Stimulated activated naive CD4-positive, alpha-beta T cell (primary cell): ENCODE measurements at places on chromosomes 2 and 18.
A peak's percentile ranks its signal among the peaks of the same experiment; 100 is the strongest.

GRCh38 chr2:28606986-28607441 lies 111.2 kb downstream of the PLB1 start:
- no peak for DNase-seq

DNA sequence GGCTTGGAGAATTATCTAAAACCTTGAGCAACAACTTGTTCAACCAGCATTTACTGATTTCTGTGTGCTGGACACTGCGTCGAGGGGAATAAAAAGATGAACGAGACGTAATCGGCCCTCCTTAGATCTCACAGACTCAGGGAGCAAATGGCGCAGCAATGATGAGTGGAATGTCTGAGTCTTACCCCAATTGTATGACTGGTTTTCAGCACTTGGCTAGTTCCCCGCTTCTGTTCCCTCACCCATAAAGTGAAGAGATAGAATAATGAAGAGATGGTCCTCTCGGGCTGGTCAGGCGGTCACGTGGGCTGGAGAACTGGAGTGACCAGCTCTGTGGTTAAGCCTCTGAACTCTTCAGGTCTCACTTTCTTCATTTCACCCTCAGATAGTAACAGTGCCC lies 17.3 kb upstream of the GATA6 start:
- DNase-seq, result no peak

- DNase-seq, result no peak
These were observed 50.8 kb downstream of the WIPF1 start for GRCh38 chr2:174546519-174547506.

GRCh38 chr2:196959734-196960338 lies 33.3 kb upstream of the PGAP1 start:
- no peak for DNase-seq

GRCh38 chr2:217916504-217917254 lies 86.1 kb downstream of the TNS1 start:
- no peak for DNase-seq

- DNase-seq, result no peak
These were observed 147.0 kb downstream of the GCA start for GRCh38 chr2:162490761-162491470.

DNA sequence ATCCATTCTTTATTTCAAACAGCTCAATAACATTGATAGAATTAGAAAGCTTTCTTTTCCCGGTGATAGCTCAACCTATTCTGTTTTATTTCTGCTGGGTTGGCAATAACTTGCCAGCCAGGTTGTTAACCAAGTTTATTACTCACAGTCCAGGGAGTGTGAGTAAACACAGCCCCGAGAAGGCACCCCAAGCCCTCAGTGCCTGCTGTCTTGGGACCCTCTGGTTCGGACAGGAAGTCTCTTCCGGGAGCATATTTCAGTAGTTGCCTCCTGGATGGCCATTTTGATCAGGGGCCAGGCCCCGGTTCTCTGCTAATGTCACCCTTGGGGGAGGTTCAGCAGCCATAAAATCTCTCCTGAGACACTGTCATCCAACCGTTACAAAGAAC lies 176.8 kb downstream of the INO80D start:
- no peak for DNase-seq

DNA sequence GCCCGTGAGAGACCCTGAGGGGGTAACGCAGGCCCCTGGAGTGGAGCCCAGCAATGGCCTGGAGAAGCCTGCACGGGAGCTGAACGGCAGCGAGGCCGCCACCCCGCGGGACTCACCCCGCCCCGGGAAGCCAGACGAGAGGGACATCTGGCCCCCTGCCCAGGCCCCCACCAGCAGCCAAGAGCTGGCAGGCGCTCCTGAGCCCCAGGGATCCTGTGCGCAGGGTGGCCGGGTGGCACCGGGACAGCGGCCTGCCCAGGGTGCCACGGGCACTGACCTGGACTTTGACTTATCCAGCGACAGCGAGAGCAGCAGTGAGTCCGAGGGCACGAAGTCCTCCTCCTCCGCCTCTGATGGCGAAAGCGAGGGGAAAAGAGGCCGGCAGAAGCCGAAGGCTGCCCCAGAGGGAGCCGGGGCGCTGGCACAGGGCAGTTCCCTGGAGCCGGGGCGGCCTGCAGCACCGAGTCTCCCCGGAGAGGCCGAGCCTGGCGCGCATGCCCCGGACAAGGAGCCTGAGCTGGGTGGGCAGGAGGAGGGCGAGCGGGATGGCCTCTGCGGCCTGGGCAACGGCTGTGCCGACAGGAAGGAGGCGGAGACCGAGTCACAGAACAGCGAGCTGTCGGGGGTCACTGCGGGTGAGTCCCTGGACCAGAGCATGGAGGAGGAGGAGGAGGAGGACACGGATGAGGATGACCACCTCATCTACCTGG lies 35.1 kb downstream of the CTDP1 start:
- no peak for DNase-seq

GRCh38 chr2:3756306-3756705 lies 52.9 kb downstream of the DCDC2C start:
- DNase-seq, result no peak

GRCh38 chr2:64439194-64439593 lies 14.8 kb upstream of the LGALSL start:
- DNase-seq, result no peak

DNA sequence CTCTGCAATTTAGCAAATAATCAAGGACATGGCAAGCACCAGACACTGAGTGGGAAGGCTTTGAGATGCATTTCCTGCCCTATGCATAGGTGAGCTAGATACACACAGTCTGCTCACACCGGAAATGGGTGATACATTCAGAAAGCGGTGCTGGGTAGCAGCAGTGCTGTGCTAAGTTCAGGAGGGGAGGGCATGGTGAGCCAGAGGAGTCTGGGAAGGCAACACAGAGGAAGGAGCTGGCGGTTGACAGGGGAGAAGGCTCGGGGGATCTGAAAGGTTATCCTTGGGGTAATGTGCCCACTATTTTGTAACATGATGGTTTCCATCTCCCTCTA lies 57.4 kb upstream of the EPAS1 start:
- peak; percentile 69 for DNase-seq

GRCh38 chr2:146734042-146734820 lies 1110.6 kb upstream of the ACVR2A start:
- no peak for DNase-seq

GRCh38 chr18:30682672-30683071 lies 359.9 kb downstream of the DSC3 start:
- no peak for DNase-seq

- no peak for DNase-seq
These were observed 271.9 kb downstream of the DPP10 start for GRCh38 chr2:114714313-114714712.

DNA sequence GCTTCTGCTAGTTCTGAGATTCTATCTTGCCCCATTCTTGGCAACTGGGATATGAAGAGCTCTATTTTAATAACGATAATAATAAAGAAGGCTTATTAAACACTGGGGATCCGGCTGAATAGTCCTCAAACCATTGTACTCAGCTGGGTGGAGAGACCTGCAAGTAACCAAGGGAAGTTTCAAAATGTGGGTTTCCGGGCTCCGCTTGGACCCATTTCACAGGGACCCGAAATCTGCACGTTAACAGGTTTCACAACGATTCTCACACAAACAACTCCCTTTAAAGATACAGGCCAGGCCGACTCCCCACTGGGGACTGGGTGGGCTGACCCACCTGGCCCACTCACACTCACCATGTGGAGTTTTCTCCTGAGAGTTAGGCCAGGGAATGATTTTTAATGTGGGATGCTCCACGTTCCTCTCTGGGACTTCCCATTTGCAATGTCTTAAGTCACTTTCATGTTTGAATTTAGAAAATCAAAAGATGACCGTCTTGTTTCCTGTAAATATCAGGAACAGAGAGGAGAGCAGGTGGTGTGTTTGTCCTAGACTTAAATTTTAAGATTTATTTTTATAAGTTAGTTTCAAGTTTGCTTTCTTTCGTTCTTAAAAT lies 96.3 kb downstream of the SH3RF3 start:
- no peak for DNase-seq

DNA sequence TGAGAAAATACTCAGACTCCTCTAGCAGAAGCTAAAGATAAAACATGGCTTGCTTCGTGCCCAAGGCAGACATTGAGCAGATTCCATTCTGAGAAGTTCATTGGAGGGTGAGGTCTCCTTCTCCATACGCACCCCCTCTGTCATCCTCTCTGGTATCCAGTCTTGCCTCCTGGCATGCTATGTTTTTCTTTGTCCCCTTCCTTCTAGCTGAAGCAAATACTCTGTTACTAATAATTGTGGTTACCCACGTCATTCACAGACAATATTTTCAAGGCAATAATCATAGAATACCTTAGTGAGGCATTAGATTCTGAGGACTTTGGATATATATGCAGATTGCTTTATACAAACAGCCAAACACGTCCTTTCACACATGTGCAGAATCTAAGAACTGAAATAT lies 66.2 kb upstream of the KLF7 start:
- DNase-seq, result no peak

DNA sequence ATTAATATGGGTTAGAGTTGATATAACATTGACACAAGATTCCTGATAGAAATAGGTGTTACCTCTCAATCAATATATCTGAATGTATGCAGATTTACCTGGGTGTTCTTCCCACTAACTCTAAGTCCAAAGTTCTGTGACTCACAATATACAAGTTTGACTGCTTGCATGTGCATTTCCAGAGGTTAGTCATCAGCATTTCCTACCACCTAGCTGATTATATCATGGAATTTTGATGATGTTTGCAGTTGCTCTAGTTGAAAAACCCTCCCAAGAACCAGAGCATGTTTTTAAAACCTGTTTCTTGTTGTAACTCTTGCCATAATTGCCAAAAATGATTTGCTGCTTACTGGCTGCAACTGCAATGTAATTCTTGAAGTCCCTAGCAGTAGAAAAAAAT lies 15.0 kb upstream of the DSG1 start:
- no peak for DNase-seq

GRCh38 chr2:237604391-237604790 lies 13.9 kb upstream of the RAB17 start:
- no peak for DNase-seq

GRCh38 chr2:168907940-168908662 lies 7.0 kb downstream of the G6PC2 start:
- DNase-seq, result no peak
